ENCODE measurements at places on chromosomes 16 and 17. TPM values are rescaled to one million over a fixed set of nuclear protein-coding genes. Genes with fewer than 3 reads are reported as not detected.

The MATCAP1 gene
- total RNA-seq, result 11.3 TPM

The RGS11 gene
- total RNA-seq, result not detected

The WSCD1 gene
- 0.32 TPM for total RNA-seq

The SSTR5 gene
- total RNA-seq, result not detected

The FZD2 gene
- 17.5 TPM for total RNA-seq

The KRT36 gene
- total RNA-seq, result not detected

The CD300LB gene
- not detected for total RNA-seq

The ZNF423 gene
- 3.0 TPM for total RNA-seq

The ADGRG1 gene
- total RNA-seq, result not detected

The ASGR2 gene
- not detected for total RNA-seq

The SEC14L1 gene
- 31.5 TPM for total RNA-seq

The FSCN2 gene
- total RNA-seq, result 0.61 TPM

GRCh38 chr17:80284631-80285030 is 24.0 kb downstream of the RNF213 start:
- H3K27ac ChIP-seq, result no peak overlapping the region
- no peak overlapping the region for H3K4me3 ChIP-seq
- no peaks in the 10 kb centered on the region for H3K27me3 ChIP-seq
- no peaks in the 10 kb centered on the region for H3K4me1 ChIP-seq

- no peak overlapping the region for H3K4me3 ChIP-seq
- peaks cover 16% of the 10 kb centered on the region for H3K4me1 ChIP-seq
- no peak overlapping the region for H3K27ac ChIP-seq
- no peaks in the 10 kb centered on the region for H3K27me3 ChIP-seq
Observed at GRCh38 chr17:75828741-75829140, 15.5 kb downstream of the UNC13D start.

- H3K4me3 ChIP-seq, result peak overlapping the region; percentile 44
- peaks cover 29% of the 10 kb centered on the region for H3K4me1 ChIP-seq
- peaks cover 15% of the 10 kb centered on the region for H3K27me3 ChIP-seq
- DNase-seq, result no peak
- H3K36me3 ChIP-seq, result no peaks in the 10 kb centered on the region
Observed at GRCh38 chr17:3963237-3964201, 718 bp downstream of the ATP2A3 start.

DNA sequence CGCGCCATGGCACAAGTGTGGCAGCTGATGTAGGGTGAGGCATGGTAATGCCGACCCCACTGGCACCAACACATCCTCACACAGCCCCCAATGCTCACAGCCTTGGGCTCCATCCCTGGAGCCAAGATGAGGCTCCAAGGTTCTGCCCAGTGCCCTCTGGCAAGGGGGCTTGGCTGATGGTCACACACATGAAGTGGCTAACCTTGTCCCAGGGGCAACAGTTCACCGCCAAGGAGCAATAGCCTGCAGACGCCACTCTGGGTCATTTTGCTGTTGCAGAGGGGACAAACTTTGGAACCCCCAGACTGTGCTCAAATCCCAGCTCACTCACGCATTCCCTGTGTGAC is 26.8 kb downstream of the TNFRSF13B start:
- H3K4me1 ChIP-seq, result peaks cover 34% of the 10 kb centered on the region
- no peaks in the 10 kb centered on the region for H3K36me3 ChIP-seq
- H3K27me3 ChIP-seq, result no peaks in the 10 kb centered on the region
- no peak for DNase-seq

DNA sequence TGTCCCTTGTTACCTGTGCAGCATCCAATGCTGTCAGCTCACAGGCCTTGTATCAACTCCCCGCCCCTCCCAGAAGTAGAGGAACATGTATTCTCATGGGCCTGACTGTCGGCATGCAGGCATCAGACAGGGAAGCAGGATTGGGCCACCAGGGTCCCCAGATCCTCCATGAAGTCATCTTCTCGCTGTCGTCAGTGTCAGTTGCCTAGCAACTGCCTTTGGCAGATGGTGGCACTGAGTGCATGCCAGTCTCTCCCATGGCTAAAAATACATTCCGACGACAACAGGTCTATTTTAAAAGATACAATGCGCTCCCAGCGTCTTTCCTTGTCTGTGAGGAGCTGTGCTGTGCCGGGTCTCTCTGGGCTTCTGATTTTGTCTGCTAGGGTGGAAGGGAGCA is 36.8 kb upstream of the CES5A start:
- no peaks in the 10 kb centered on the region for H3K36me3 ChIP-seq
- DNase-seq, result no peak
- H3K27ac ChIP-seq, result no peak overlapping the region
- H3K4me3 ChIP-seq, result no peak overlapping the region

- no peak for DNase-seq
- H3K36me3 ChIP-seq, result peaks cover 39% of the 10 kb centered on the region
Observed at GRCh38 chr16:89912627-89913026, 6.0 kb upstream of the MC1R start.

- no peak overlapping the region for H3K27ac ChIP-seq
- no peaks in the 10 kb centered on the region for H3K36me3 ChIP-seq
- DNase-seq, result no peak
- no peaks in the 10 kb centered on the region for H3K4me1 ChIP-seq
- no peaks in the 10 kb centered on the region for H3K27me3 ChIP-seq
- no peak overlapping the region for H3K4me3 ChIP-seq
Observed at GRCh38 chr16:66070140-66070917, 296.2 kb upstream of the CDH5 start.

DNA sequence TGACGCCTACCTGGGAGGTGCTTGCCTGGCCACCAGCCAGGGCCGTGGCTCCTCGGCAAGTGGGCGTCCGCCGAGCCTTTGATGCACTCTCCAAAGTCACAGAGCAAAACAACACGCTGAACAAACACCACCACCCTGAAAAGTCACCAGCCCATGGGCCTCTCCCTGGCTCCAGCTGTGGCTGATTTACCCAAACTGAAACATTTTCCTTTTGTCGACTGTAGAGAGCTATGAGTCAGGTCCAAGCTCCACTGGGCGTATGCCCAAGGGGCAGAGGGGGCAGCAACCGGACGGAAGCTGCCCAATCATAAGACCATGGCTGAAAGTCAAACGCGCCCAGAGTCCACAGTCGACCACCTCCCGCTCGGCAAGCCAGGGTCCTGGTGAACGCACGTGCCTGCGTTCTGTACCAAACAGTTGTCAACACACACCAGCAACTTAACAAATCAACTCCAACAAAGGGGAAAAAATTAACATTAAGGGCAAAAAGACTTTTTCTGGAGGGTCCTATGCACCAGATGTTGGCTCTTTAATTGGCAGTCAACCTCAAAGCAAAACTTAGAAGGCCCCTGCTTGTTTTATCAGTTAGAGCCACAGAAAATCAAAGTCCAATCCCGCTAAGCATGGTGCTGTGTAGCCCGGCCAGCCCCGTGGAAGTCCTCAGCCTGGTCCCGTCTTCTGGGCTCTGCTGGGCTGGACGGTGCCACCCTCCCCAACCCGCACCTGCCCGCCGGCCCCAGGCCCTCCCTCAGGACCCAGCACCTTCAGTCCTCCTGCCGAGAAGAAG is 47.3 kb downstream of the TBC1D16 start:
- H3K4me3 ChIP-seq, result peak overlapping the region; percentile 15
- no peaks in the 10 kb centered on the region for H3K27me3 ChIP-seq
- peak overlapping the region; percentile 66 for H3K27ac ChIP-seq
- 0 out of 2 replicates have a peak, but pooled peaks cover 3% of the 10 kb centered on the region for H3K36me3 ChIP-seq
- DNase-seq, result peak; percentile 86

- H3K27me3 ChIP-seq, result no peaks in the 10 kb centered on the region
- H3K4me1 ChIP-seq, result peaks cover 13% of the 10 kb centered on the region
- H3K36me3 ChIP-seq, result peaks cover 2% of the 10 kb centered on the region
- DNase-seq, result no peak
- no peak overlapping the region for H3K4me3 ChIP-seq
Observed at GRCh38 chr16:15513156-15513555, 78.8 kb downstream of the BMERB1 start.

DNA sequence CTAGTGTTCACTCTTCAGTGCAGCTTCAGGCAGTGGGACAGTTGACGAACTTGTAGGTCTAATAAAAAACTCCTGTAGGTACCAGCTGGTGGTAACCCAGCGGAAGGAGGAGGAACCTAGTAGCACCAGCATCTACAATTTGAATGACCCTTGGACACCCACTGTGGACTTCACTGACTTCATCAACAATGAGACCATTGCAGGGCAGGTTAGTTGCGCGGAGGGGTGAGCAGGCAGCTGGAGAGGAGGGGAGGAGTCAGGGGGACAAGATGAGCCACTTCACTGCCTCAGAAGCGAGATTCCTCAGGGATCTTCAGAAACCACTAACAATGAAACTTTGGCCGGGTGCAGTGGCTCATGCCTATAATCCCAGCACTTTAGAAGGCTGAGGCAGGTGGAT is 22.3 kb downstream of the AOC3 start:
- H3K4me1 ChIP-seq, result no peaks in the 10 kb centered on the region
- no peak for DNase-seq
- H3K36me3 ChIP-seq, result no peaks in the 10 kb centered on the region
- no peak overlapping the region for H3K27ac ChIP-seq
- H3K27me3 ChIP-seq, result peaks cover 30% of the 10 kb centered on the region

GRCh38 chr17:57595426-57595825 is 149.7 kb downstream of the CCDC182 start:
- no peak overlapping the region for H3K4me3 ChIP-seq
- peaks cover 4% of the 10 kb centered on the region for H3K4me1 ChIP-seq
- no peak overlapping the region for H3K27ac ChIP-seq
- no peak for DNase-seq

GRCh38 chr17:47663912-47664623 is 14.3 kb downstream of the KPNB1 start:
- no peak overlapping the region for H3K4me3 ChIP-seq
- no peaks in the 10 kb centered on the region for H3K4me1 ChIP-seq
- H3K36me3 ChIP-seq, result peaks cover 97% of the 10 kb centered on the region

DNA sequence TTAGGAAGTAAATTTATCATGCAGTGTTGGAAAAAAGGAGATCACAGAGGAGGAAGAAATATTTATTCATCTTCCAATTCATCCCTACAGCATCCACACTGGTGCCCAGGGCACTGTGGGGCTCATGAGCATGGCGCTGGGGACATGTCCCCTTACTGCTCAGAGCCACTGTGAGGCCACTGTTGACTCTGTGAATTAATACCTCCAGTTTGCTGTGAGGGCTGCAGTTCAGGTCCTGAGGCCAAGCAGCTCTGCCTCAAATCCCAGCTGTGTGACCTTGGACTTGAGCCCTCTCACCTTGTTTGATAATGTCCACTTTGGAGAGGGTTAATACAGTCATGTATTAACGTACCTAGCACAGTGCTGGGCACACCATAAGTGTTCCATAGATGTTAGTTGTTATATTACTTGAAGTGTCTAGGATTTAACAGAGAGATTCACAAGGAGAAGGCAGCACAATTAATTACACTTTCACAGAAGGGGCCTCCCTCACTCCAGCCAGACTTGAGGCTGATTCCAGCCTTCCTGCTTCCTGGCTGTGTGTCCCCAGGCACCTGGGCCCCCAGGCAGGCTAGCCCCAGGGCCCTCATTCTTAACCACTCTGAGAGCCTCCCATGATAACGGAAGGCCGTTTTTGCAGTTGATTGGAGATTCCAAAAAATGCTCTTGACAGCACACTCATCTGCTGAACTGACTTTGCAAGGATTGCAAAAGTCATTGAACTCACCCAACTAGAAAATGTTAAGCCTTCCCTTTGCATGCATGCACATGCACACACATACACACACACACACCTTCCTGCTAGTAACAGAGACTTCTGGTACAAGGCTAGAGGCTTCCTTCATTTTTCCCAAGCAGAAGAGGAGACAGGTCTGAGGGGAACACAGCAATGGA is 29.4 kb downstream of the KATNIP start:
- H3K27ac ChIP-seq, result peak overlapping the region; percentile 59
- H3K36me3 ChIP-seq, result no peaks in the 10 kb centered on the region
- peaks cover 30% of the 10 kb centered on the region for H3K4me1 ChIP-seq

GRCh38 chr17:62964506-62964905 is 1.5 kb upstream of the TANC2 start:
- H3K4me1 ChIP-seq, result peaks cover 32% of the 10 kb centered on the region
- no peaks in the 10 kb centered on the region for H3K27me3 ChIP-seq
- no peak overlapping the region for H3K4me3 ChIP-seq
- peaks cover 3% of the 10 kb centered on the region for H3K36me3 ChIP-seq
- DNase-seq, result no peak
- H3K27ac ChIP-seq, result no peak overlapping the region

DNA sequence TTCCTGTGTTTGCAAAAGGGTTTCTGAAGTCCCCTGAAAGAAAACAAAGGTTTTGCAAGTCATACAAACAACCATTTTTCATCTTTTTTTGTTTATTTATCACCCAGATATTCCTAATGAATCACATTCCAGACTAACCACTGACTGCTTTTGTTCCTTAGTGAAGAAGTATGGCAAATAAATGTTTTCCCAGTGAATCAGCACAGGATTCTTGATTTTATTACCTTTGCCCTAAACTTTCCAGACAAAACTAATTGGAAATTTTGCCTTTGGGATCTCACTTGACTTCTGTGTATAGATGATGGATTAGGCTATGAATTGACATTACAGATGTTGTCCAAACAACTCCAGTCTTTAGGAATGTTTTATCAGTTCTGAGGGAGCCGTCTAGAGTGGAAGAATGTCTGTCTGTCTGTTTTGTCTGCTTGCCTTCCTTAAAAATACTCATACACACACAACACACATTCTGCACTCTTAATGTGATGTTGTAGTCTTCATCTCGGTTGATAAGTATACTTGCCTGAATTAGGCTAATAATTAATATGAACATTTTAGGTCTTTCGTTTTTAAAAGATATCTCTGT is 48.9 kb downstream of the VMP1 start:
- H3K36me3 ChIP-seq, result peaks cover 7% of the 10 kb centered on the region
- no peaks in the 10 kb centered on the region for H3K27me3 ChIP-seq
- H3K4me3 ChIP-seq, result no peak overlapping the region
- H3K4me1 ChIP-seq, result peaks cover 41% of the 10 kb centered on the region
- peak; percentile 99 for DNase-seq

GRCh38 chr16:85724126-85724879 is 26.6 kb downstream of the C16orf74 start:
- H3K4me1 ChIP-seq, result peaks cover 8% of the 10 kb centered on the region
- no peak overlapping the region for H3K27ac ChIP-seq
- no peak for DNase-seq
- H3K36me3 ChIP-seq, result no peaks in the 10 kb centered on the region
- no peak overlapping the region for H3K4me3 ChIP-seq

GRCh38 chr16:53446090-53446489 is 11.8 kb downstream of the RBL2 start:
- peaks cover 12% of the 10 kb centered on the region for H3K36me3 ChIP-seq
- no peak for DNase-seq
- H3K27me3 ChIP-seq, result no peaks in the 10 kb centered on the region
- no peak overlapping the region for H3K27ac ChIP-seq

DNA sequence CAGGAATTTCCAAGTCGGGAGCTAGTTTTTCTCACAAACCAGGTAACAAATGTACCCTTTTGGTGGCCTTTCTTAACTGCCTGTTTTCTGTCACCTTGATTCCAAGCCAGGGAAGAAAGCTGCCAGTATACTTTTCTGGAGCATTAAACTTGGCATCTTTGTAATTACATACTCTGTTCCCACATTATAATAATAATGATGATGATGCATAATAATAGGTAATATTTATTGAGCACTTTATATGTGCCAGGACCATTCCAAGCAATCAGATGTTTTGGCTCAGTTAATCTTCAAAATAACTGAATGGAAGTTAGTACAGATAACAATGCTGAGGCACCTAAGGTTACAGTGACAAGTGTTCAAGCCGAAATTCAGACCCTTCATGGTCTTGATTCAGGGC is 11.1 kb upstream of the PSMC5 start:
- H3K27ac ChIP-seq, result peak overlapping the region; percentile 18
- no peak for DNase-seq
- H3K4me1 ChIP-seq, result peaks cover 32% of the 10 kb centered on the region
- H3K27me3 ChIP-seq, result no peaks in the 10 kb centered on the region
- no peak overlapping the region for H3K4me3 ChIP-seq

All from SJSA1 (cell line).